GDM1 (cell line): ENCODE measurements at places on chromosomes 2 and 18.

GRCh38 chr2:127576433-127577207 lies 41.1 kb downstream of the MYO7B start:
- DNase-seq = no peak

DNA sequence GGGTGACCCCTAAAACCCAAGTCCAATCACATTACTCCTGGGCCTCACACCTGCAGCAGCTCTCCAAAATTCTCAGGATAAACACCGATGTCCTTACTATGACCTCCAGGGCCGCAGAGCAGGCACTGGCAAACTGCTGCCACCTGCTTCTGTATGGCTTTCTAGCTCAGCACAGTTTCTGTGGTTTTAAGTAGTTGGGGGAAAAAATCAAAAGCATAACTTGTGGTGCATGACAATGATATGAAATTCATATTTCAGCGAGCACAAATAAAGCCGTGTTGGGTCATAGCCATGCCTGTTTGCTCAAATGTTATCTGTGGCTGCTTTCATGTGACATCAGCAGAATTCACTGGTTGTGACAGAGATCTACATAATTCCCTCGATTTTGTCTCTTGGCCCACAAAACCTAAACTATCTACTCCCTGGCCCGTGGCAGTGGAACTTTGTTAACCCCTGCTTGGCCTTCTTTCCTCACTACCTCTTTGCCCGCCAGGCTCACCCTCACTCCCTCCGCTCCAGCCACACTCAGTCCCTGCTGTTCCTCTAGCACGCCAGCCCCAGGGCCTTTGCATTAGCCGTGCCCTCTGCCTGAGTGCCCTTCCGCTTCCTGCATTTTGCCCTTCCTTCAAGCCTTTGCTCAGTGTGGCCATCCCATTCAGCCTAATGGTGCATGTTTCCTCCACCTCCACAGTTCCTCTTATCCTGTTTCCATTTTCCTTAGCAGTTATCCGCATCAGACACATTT lies 108.3 kb downstream of the AGAP1 start:
- DNase-seq = no peak

- no peak for DNase-seq
Observed at GRCh38 chr18:22883179-22883578, 49.9 kb upstream of the RBBP8 start.

DNA sequence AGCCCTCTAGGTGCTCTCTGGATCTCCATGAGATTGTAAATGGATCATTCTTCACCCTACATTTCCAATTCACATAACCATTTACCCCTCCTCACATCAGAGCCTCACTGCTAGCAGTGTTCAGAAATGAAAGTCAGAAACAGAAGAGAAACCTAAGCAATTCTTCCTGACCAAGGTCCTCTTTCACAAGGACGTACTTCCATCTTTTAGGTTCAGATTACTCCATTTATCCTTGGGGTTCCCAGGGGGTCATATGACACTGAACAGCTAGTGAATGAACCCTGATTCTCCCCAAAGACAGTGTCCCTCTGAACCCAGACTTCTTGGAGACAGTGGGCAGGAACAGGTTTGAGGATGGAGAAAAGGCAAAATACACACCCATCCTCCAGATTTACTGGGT lies 12.9 kb upstream of the MARCO start:
- DNase-seq = no peak

GRCh38 chr2:215830304-215830703 lies 183.0 kb downstream of the MREG start:
- no peak for DNase-seq

DNA sequence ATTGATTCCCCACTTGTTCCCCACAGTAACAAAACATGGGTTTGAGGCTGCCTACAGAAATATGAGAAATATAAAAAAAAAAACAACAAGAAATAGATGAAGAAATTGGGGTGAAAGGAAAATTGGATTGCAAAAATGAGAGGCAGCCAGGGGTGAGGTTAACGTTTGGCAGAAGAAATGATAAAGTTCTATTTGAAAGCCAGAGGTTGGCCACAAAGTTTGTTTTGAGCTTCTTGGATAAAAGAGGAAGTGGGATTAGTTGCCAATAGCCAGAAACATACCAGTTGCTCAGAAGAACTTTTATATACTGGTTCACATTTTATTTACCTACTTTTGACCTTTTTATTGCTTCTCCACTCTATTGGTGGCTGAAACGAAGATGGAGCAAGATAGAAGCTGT lies 67.5 kb downstream of the FASTKD2 start:
- DNase-seq = no peak

- DNase-seq = no peak
Observed at GRCh38 chr2:68412127-68412819, 47.2 kb downstream of the PLEK start.

GRCh38 chr18:2984703-2985261 lies 28.2 kb downstream of the LPIN2 start:
- DNase-seq = no peak

DNA sequence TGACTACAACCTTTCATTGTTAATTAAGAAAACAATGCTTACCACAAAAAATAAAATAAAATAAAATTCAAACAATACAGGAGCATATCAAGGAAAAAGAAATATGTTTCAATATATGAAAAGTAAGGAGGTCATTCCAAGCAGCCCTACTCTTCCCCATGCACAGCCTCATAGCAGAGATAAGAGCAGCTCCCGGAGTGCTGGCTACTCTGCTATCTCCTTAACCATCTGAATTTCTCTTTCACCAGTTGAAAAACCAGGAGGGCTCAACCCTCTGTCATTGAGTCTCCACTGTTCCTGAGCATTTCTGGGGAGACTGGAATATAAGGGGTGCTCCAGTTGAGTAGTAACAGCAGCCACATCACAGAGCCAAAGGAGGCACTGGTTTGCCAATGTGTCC lies 201.4 kb downstream of the TCF4 start:
- DNase-seq = no peak

- no peak for DNase-seq
Observed at GRCh38 chr2:230921806-230922595, 3.0 kb downstream of the GPR55 start.

GRCh38 chr18:74367905-74368304 lies 52.3 kb downstream of the C18orf63 start:
- DNase-seq = no peak

DNA sequence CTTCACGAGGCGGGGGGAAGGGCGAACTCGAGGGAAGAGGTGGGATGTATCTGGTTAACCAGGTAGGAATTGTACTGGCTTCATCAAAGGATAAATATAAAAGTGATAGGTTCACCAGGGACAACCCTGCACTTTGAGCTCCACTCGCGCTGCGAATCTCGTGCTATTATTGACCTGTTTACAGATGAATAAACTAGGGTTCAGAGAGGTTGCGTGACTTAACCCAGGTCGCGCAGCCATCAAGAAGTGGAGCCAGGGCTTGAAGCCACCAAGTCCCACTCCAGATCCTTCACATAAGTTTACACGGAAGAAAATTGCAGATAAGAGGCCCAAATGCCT lies 1.4 kb upstream of the CYP1B1 start:
- DNase-seq = no peak

- DNase-seq = no peak
Observed at GRCh38 chr18:38940863-38941531, 1375.4 kb upstream of the CELF4 start.

DNA sequence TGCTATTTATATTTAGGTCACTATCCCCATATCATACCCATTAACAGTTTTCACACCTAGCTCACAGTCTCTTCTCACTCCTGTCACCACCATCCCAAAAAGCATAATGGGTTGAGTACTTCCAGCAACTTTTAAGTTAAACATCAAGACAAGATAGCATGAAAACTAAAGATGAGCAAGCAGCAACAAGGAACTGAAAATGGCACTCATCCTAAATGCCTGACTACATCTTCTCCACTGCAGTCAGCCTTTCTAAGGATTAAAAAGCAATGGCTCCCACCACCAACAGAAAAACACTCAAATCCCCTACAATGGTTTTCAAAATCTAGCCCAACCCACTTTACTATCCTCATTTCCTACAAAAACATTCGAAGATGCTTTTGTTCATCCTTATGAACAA lies 38.2 kb downstream of the CUL3 start:
- no peak for DNase-seq

GRCh38 chr2:124081154-124081716 lies 56.1 kb downstream of the CNTNAP5 start:
- peak; percentile 1 for DNase-seq

GRCh38 chr2:110741491-110741980 lies 9.2 kb downstream of the ACOXL start:
- DNase-seq = no peak

GRCh38 chr2:232927793-232928550 lies 57.9 kb downstream of the SNORC start:
- DNase-seq = no peak

GRCh38 chr18:46587600-46587999 lies 69.4 kb downstream of the LOXHD1 start:
- no peak for DNase-seq

DNA sequence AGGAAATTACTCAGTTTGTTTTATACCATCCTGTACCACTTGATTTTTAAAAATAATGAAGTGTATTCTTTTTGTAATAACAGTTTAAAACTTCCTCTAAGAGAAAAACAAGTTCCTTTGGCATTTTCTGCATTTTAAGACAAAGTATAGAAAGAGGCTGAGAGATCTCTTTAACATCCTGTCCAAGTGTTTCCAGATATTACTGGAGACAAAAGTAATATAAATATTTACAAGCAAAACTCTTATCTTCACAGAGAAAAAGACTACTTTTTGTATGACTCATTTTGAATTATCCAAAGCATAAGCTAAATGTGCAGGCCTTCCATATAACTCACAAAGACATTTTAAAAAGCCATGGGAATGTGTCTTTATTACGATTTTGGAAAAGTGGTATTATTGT lies 221.1 kb downstream of the RDH14 start:
- no peak for DNase-seq

DNA sequence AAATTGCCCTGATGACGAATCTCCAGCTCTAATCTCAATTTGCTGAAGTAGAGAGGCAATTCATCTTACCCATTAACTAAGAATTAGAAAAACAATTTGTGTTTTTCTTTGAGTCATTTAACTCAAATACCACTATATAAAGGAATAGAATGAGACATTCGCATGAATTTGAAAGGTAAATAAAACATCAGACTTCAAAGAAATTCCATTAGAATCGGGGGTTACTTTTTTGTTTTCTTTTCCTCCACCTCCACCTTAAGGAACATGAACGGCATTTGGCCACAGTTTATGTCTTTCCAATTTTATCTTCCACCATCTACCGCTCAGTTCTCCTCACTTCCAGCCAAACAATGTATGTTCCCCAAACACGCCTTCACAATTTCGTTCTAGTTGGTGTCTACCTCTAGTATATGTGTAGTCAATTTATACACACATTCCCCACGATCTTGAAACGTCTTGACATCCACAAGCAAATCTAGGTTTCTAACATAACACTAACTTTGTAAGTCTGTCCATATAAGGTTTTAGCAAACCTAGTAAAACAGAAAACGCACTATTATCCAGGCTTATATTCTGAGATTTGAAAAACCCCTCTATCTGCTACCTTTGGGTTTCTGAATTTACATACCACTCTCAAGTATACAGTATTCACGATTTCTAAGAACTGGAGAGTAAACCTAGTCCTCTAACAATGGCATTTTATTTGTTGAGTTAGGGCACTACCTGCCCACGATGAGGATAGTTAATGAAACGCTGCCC lies 1.2 kb upstream of the SMCHD1 start:
- no peak for DNase-seq
